ENCODE measurements at places on chromosomes 6 and 20.

DNA sequence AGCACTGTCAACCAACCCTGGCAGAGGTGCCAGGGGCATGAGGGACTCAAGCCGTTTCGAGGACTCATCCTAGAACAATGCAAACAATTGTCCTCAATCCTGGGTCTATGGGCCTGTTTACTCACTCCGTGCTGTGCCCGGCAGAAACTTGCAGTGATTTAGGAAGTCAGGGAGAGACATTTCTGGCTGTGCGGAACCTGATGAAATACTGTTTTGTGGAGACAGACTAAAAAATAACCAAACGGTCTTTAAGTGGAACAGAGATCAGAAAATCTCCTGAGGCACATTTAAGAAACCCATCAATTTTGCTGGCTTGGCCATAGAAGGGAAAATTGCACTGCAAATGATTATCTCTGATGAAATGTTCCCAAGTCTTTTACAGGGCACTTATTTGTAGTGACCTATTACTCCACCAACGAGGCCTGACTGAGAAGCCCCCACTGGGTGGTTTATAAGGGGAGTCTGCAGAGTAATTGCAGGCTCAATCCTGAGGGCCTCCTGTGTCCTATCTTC, 79.8 kb upstream of the KCNK16 start:
- DNase-seq: peak; percentile 55

GRCh38 chr6:106309766-106310373, 15.7 kb downstream of the ATG5 start:
- peak; percentile 78 for DNase-seq

GRCh38 chr6:15341311-15342001, 95.6 kb downstream of the JARID2 start:
- no peak for DNase-seq

DNA sequence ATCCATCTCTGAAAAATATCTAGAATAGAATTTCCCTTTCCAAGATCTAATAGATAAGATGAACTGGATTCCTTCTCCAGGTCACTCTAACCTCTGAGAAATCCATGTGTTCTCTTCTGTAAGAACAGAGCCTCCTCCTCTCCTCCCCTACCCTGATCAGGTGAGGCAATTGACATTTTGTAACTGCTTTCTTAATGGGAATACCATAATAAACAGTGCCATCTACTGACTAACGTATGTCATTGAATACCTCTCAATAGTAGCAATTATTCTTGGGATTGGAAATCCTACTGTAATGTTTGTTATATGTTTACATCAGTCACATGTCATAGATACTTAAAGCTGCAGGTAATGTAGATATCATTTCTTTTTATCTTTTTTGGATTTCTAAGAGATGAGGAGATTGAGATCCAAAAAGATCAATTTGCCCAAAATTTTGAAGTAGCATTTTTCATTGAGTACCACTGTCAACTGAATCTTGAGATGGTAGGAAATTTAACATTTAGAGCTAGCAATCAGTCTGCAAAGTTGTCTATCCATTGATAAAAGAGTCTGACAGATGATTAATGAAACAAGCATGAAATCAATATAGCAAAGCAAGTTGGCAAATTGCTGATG, 365.8 kb upstream of the HSF2 start:
- peak; percentile 92 for DNase-seq

DNA sequence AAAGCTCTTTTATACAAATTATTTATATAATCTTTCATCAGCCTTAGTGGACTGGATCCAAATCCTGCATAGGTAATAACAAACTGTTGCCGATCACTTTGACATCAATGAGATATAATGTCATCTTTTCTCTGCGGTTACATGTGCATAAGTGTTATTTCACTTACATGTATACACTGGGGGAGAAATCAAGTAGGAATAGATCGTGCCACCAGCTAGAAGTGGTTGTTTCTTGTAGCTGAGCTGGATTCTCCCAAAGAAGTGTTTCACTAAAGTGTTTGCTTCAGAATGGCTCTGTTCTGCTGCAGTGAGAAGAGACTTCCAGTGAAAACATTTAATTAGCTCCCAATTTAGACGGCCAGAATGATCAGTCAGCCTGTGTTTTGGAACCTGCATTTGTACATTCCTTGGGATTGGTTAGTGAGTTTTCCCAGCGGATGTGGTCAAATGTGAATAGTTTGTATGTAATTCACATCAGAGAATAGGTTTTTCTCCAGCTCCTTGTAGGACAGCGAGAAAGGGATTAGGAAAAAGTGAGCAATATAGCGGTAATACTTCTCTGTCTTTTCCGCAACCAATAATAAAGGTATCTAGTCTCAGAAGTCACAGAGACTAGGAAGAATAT, 163.1 kb upstream of the CCN2 start:
- peak; percentile 39 for DNase-seq

- peak; percentile 98 for DNase-seq
These were observed at the start of gene ZBTB12 for GRCh38 chr6:31901953-31902643. TSS of gene ZBTB12 (minus strand) at chr6:31902086. CDS start at chr6:31901305, 781 bp downstream.

DNA sequence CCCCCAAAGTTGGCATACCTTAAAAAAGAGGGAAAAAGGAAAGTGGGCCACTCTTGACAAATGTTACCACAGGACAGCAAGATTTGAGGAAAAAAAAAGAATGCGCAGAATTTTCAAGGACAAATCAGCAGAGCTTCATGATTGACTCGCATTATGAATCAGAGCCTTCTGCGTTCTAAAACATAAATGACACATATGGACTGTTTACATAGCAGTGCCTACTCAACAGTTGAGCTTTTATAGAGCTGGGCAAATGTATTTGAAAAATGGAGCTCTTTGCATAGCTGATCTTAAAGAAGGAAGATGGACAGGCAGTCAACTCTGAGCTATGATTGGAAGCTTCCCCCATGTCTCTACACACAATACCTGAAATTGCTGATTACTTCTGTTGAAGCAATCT, 213.2 kb upstream of the NT5E start:
- DNase-seq: no peak

- DNase-seq: no peak
These were observed 51.8 kb downstream of the TCP11 start for GRCh38 chr6:35089216-35089934.

DNA sequence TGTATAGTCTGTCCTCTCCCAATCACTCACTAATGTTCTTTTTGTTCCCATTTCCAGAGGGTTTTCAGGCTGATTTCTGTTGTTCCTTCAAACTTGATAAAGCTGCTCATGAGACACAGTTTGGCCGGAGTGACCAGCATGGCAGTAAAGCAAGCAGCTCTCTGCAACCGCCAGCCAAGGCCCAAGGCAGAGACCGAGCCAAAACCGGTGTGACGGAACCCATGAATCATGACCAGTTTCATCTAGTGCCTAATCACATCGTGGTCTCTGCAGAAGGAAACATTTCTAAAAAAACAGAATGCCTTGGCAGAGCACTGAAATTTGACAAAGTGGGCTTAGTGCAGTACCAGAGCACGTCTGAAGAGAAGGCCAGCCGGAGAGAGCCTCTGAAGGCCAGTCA, 14.8 kb upstream of the RPL7L1 start:
- no peak for DNase-seq

DNA sequence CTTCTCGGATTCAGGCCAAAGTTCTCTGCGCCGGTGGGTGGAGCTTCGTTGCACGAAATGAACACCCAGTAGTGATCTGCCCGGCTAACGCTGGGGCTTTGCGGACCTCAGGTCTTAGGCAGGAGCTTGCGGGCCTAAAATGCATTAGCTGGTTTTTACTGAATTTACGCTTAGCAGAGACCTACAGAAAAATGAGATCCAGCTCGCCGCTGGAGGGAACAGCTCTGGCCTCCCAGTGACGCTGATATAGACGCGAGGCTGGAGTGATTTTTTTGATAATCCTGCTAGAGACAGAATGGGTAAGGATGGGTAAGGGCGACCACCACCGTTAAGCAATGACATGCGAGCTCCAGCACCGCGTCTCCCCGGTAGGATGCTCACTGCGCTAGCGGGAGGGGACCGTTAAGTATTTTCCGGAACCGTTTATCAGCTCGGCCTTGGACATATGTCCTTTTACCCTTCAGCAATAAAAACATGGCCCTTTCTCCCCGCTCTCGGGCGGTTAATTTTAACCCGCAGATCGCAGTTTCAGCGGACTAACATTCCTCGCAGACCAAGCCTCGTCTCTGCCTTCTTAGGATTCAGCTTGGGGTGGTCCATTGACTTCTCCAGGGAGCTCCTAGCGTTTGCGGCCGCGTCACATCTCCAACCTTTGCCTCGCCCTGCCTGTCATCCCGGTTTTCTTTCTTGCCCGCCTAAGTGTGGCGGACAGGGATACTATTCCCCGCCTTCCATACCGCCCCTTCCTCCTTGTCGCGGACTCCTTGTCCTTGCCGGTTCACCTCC, 109.3 kb downstream of the GPX5 start:
- peak; percentile 39 for DNase-seq

- no peak for DNase-seq
These were observed 93.6 kb upstream of the AGPAT4 start for GRCh38 chr6:161367472-161367871.

DNA sequence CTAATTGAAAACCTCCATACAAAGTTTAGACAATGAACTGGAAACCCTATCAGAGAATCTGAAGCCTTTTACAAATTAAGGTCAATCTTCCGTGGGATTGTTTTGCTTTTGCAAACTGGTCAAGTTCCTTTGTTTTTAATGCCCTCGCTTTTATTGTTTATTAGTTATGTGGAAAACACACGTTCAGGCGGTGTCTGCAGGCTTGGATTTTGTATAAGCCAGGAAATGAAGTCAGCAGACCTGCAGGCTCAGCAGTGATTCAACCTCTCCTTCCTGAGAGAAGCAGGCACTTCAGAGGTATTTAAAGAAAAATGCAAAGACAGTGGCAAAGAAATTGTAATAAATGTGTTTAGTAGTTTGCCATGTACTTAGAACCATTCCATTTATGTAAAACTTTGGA, 103.4 kb upstream of the PDE10A start:
- no peak for DNase-seq

DNA sequence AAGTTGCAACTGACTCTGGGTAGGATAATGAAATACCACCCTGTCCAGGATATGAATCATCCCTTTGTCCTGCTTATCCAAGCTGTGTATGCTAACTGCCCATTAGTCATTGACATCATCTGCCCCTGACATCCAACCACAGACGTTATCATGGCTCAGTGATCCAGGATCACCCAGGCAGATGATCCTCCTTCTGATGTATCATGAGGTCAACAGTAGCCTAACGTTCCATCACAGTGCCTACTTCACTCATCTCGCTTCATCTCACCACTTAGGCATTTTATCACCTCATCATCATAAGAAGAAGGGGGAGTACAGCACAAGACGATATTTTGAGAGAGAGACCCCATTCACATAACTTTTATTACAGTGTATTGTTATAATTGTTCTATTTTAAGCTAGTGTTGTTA, 13.4 kb upstream of the BTN3A2 start:
- peak; percentile 71 for DNase-seq

DNA sequence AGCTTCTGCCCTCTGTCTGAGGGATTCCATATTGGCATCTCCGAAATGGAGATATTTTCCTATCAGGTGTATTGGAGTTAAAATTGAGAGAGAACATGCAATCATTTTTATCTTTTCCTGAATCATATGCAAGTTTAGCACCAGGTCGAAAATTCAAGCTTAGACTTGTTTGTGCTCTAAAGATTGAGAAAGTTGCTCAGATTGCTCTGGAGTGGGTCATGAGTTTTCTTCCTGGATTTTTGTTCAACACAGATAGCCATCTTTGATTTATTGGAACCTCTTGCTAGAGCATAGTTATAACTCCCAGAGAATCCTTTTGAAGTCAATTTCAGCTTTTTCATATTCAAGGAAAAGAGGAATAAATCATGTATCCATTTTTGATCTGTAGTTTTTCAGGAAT, 373.5 kb upstream of the FLRT3 start:
- DNase-seq: no peak

Data from adipocyte (in vitro differentiated cells).